ENCODE measurements at places on chromosomes 3 and 15. TPM values are rescaled to one million over a fixed set of nuclear protein-coding genes. Genes with fewer than 3 reads are reported as not detected.

TP63 gene
- 0.51 TPM for total RNA-seq

SLC28A2 gene
- not detected for total RNA-seq

- no peak overlapping the region for H3K27ac ChIP-seq
- H3K4me1 ChIP-seq = peaks cover 5% of the 10 kb centered on the region
- no peak overlapping the region for H3K4me3 ChIP-seq
- H3K27me3 ChIP-seq = no peaks in the 10 kb centered on the region
- no peak for DNase-seq
- H3K36me3 ChIP-seq = peaks cover 18% of the 10 kb centered on the region
Observed at GRCh38 chr15:85750319-85751290, 44.1 kb downstream of the KLHL25 start.

- no peaks in the 10 kb centered on the region for H3K36me3 ChIP-seq
Observed at GRCh38 chr3:151436675-151437446, 24.0 kb downstream of the IGSF10 start.

- no peaks in the 10 kb centered on the region for H3K4me1 ChIP-seq
- H3K4me3 ChIP-seq = no peak overlapping the region
- H3K27ac ChIP-seq = no peak overlapping the region
Observed at GRCh38 chr15:57251941-57252340, 124.4 kb upstream of the CGNL1 start.

DNA sequence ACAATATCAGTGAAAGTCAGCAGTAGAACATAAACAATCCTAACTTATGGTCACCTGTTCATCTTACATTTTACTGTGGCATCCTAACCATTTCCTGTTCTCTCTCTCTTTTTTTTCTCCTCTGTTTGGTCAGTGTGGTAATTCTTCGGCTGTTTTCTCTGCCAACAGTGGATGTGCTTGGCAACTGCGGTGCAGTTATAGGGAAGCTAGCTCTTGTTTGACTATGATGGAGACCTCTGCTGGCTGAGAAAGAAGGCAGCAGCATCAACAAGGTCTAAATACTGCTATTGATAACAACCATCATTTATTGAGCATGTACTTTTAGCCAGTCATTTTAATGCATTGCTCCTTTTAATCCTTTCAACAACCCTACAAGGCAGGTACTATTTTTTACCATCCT is 723 bp upstream of the DRD3 start:
- peaks cover 24% of the 10 kb centered on the region for H3K27me3 ChIP-seq
- no peak for DNase-seq
- no peak overlapping the region for H3K4me3 ChIP-seq
- no peak overlapping the region for H3K27ac ChIP-seq

GRCh38 chr15:76183930-76184649 is 124.3 kb downstream of the TMEM266 start:
- H3K4me3 ChIP-seq = no peak overlapping the region
- peaks cover 37% of the 10 kb centered on the region for H3K27me3 ChIP-seq
- H3K27ac ChIP-seq = no peak overlapping the region
- no peaks in the 10 kb centered on the region for H3K36me3 ChIP-seq

DNA sequence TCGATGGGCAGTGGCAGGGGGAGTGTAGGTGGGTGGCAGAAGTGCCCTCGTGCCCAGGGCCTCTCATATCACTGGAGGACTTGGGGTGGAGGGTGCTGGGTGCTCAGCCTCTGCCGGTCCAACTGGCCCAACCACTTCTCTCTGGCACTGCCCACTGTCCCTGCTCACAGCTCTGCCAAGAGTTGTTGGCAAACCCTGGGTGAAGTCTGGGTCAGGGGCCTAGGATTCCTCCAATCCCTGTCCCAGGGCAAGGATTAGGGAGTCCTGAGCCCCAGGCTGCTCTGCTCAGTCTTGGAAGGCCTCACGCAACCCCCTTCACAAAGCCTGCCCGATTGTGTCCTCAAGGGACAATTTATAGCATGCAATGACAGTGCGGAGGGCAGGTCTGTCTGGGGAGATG is 5.2 kb upstream of the PRKCD start:
- H3K36me3 ChIP-seq = no peaks in the 10 kb centered on the region
- H3K4me1 ChIP-seq = peaks cover 16% of the 10 kb centered on the region
- no peak for DNase-seq
- no peak overlapping the region for H3K4me3 ChIP-seq
- H3K27ac ChIP-seq = no peak overlapping the region

- H3K27ac ChIP-seq = no peak overlapping the region
- no peaks in the 10 kb centered on the region for H3K27me3 ChIP-seq
- H3K4me3 ChIP-seq = no peak overlapping the region
- H3K36me3 ChIP-seq = no peaks in the 10 kb centered on the region
Observed at GRCh38 chr3:143511174-143511879, 336.9 kb downstream of the SLC9A9 start.

DNA sequence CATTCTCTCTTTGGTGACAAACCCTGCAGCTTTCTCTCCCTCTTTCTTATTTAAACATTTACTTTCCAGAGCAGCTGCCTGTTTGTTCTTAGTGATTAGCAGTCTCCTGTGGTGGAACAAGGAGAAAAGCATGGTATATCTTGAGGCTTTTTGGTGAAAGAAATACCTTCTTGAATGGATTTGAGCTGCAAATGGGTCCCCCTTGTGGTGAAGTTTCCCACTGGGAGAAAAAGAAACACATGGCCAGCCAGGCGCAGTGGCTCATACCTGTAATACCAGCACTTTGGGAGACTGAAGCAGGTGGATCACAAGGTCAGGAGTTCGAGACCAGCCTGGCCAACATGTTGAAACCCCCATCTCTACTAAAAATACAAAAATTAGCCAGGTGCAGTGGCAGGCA is 48.3 kb upstream of the ACP3 start:
- H3K36me3 ChIP-seq = no peaks in the 10 kb centered on the region
- no peaks in the 10 kb centered on the region for H3K4me1 ChIP-seq
- no peak overlapping the region for H3K27ac ChIP-seq
- H3K27me3 ChIP-seq = peaks cover 2% of the 10 kb centered on the region

DNA sequence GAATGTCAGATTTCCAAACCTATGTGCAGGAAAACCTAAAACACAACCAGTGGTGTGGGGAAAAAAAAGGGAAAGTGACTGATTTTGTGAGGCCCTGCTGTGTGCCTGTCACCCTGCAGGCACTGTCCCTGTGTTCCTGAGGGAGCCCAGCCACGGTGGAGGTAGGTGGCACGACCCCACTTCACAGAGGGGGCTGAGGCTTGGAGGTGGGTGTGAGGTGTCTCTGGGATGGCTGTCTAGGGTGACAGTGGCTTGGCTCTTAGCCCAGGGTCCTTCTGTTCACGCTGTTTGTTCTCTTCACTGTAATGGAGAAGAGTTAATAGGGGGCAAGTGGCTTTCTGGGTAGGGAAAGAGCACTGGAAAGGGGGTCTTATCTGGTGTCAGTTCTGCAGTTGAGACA is 22.6 kb downstream of the RASGRF1 start:
- H3K27me3 ChIP-seq = peaks cover 5% of the 10 kb centered on the region
- H3K4me1 ChIP-seq = no peaks in the 10 kb centered on the region
- DNase-seq = no peak
- no peaks in the 10 kb centered on the region for H3K36me3 ChIP-seq
- H3K4me3 ChIP-seq = no peak overlapping the region

Data from activated T-helper 1 cell treated with anti-CD3 and anti-CD28 coated beads, Interleukin-12 subunit alpha, Interleukin-12 subunit beta, Interleukin-2, Interleukin-4 antibody, amounts not matched to agents 30 ng/mL and 10 ng/mL and 1 ng/mL, durations not matched to agents 14 hours and 24 hours and 36 hours (primary cell).